Brain pericyte (primary cell): ENCODE measurements at places on chromosomes 6 and 20.

DNA sequence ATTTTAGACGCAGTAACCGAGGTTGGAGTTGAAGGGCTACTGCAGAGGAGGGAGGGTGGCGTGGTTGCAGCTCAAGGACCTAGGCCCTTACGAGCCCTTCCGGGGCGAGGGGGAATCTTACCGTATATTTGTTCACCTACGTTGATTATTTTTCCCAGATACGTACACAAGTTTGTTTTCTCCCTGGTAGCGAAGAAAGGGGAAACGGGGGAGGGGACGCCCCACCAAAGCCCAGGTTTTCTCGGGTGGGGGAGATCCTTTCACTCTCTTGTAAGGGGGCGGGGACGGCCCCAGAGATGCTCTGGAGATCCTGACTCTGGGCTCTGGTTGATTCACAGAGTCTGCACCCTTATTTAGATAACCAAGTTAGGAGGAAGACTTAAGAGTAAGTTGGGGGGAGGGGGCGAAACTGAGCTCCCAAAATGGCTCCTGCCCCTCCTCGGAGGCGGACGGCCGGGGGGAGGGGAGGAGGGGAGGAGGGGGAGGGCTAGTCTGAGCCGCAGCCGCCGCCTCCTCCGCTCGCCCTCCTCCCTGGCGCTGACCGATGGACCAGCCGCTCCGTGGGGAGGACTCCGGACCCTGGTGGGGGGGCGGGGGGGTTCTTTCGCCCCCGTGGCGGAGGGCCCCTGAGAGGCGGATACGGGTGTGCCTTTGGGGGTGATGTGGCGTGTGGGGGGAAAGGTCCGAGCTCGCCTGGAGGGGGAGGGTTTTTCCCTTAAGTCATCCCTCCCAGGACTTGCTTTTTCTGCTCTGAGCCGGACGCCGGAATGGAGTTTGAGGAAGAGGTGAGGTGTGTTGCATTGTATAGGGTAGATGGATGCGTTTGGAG is 2.2 kb downstream of the BRD2 start:
- DNase-seq = peak; percentile 54

- no peak for DNase-seq
Observed at GRCh38 chr6:19380293-19380692, 456.9 kb upstream of the ID4 start.

GRCh38 chr6:142653710-142654420 is 291.1 kb downstream of the HIVEP2 start:
- no peak for DNase-seq

- DNase-seq = no peak
Observed at GRCh38 chr6:168885751-168886742, 367.6 kb downstream of the THBS2 start.

- DNase-seq = no peak
Observed at GRCh38 chr6:96795481-96795880, 41.8 kb downstream of the GPR63 start.

- no peak for DNase-seq
Observed at GRCh38 chr6:170532867-170533488, 20.1 kb downstream of the PSMB1 start.

DNA sequence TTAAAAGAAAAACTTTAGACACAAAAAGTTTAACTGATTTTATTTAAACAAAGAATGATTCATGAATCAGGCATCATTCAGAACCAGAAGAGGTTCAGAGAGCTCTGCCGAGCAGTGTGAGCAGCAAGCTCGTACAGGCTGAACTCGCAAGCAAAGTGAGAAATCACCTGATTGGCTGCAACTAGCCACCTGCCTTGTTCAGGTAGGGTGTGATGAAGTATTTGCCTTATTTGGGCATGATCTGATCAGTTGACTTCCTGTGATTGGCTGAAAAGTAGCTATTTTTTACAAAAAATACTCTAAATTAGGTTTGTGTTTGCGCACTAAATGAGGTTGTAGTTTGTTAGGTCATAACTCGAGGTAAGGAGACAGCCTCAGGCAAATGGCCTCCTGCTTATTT is 80.7 kb downstream of the HIVEP1 start:
- no peak for DNase-seq

- no peak for DNase-seq
Observed at GRCh38 chr6:89270951-89271721, 44.0 kb downstream of the GABRR2 start.

GRCh38 chr6:156533872-156534524 is 243.2 kb upstream of the ARID1B start:
- no peak for DNase-seq

DNA sequence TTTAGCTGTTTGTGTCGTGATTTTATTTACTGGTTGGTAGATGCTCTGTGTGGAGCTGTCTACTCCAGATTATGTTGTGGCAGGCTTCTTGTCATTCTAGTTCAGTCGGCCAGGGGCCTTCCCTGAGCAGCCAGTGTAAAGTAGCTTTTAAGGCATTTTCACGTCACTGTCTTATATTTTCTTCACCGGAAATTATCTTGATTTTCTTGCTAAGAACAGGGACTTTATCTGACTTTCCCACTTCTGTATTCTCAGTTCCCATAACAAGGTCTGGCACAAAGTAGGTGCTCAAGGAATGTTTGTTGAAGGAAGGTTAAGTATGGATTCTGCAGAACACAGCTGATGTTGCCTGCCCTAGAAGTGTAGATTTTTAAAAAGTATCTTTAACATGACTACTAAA is 868 bp downstream of the LTV1 start:
- DNase-seq = no peak

- DNase-seq = no peak
Observed at GRCh38 chr20:41045671-41046070, 17.0 kb downstream of the TOP1 start.

DNA sequence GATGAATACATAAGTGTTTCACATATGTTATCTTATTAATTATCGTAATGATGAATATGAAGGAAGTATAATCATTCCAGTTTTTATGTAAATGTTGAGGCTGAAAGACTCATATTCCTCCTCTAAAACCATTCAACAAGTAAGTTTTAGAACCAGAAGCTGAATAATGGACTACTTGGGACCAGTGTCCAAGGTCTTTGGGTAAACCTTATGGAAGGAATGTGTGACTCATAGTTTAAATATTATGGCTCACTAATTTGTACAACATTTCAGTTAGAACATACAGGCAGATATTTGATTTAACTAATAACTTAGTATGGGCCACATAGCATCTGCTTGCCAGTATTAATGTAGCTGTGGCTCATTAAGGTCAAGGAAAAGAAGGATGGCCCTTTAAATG is 209.6 kb downstream of the TFAP2B start:
- no peak for DNase-seq

GRCh38 chr6:41704028-41704427 is 31.4 kb downstream of the TFEB start:
- DNase-seq = no peak
